ENCODE measurements at places on chromosomes 11 and 22.
A peak's percentile ranks its signal among the peaks of the same experiment; 100 is the strongest.

DNA sequence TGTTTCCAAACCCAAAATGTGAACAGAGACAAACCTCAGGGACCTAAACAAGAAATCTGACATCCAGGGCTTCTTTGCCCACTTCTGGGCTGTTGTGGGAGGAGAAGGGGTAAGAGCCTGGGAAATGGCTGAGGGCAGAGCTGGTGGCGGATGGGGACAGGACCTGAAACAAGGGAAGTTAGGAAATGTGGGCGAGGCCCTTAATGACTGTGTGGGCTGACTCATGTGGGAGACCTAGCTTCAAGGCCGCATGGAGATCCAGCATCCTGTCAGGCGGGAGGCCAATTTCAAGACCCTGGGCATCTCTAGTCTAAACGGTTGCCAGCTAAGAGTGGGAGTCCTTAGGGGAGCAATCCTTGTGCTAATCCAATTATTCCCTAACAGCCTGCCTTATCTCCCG is 2.1 kb upstream of the OAF start:
- no peak for ATAC-seq

DNA sequence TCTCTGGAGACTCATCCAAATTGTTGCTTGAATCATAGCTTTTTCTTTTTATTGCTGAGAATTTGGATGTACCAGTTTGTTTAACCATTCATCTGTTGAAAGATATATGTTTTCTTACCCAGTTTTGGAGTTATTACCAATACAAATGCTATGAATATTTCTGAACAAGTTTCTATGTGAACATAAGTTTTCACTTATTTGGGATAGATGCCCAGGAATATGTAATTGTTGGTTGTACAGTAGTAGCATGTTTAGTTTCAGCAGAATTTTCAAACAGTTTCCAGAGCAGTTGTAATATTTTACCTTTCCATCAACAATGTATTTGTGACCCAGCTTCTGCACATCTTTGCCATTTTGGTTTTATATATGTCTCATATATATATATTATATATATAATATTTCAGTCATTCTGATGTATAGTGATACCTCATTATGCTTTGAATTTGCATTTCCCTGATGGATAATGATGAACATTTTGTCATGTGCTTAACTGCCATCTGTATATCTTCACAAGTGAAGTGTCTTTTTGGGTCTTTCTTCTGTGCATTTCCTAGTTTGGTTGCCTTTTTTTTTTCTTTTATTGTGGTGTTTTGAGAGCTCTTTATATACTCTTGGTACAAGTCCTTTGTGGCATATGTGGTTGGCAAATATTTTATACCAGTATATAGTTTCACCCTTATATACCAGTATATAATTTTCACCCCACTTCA is 118.8 kb downstream of the LUZP2 start:
- no peak for ATAC-seq

DNA sequence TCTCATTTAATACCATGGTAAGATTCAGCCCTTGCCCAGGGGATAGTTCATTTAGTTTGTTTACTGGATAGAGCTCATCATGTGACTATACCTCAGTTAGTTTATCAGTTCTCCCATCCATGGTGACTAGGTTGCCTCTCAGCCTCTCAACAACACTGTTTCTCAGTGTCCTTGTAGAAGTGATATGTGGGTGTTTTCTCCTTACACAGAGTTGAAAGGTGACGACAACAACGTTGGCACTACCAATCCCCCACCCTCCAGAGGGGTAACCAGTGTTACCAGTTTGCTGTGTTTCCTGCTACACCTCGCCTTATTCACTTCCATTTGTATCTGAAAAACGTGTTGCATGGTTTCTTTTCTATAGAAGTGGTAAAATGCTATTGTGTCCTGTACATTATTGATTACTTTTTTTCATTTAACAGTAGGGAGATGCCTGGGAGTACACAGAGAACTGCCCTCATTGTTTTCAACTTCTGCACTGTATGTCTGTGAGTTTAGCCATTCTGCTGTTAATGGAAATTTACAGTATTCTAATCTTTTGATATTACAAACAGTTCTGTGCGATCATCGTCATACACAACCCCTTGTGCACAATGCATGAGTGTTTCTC is 11.6 kb downstream of the NEAT1 start:
- ATAC-seq, result no peak

DNA sequence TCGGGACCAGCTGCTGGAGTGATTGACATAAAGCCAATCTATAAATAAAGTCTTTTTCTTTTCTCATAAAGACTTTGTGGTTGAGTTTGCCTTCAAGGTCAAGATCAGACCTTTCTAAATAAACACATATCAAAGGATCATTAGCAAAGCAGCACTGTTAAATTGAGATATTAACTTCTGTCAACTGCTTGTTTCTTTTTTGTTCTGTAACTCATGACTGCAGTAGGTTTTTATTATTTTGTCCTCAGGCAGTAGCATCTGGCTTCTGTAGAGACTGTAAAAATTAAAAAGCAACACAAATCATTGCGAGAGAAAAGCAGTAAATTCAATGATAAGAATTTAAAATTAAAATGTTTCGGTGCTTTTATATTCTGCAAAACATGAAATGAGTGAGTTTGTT is 77.7 kb upstream of the NNMT start:
- no peak for ATAC-seq

- ATAC-seq, result no peak
Observed at GRCh38 chr11:112885744-112886433, 75.3 kb upstream of the NCAM1 start.

DNA sequence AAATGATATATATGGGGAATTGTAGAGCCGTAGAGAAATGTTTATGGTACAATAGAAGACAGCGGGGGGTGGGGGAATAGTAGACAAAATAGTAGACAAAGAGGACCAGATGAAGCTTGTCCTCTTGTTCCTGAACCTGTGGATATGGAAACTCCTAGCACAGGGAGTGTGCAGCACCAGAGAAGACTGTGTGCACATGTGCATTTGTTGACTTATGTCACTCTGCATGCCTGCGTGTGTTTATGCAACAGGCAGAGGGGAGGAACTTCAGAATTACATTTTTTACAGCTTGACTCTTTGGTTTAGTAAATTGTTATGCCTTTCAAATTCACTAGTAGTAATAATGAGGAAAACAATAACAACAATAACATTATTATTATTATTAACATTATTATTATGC is 36.0 kb downstream of the TENM4 start:
- no peak for ATAC-seq

GRCh38 chr22:23094695-23095681 is 24.7 kb downstream of the GNAZ start:
- no peak for ATAC-seq

GRCh38 chr11:8408151-8408941 is 144.7 kb upstream of the LMO1 start:
- ATAC-seq, result no peak

GRCh38 chr22:44271732-44272400 is 40.9 kb downstream of the SHISAL1 start:
- ATAC-seq, result no peak

DNA sequence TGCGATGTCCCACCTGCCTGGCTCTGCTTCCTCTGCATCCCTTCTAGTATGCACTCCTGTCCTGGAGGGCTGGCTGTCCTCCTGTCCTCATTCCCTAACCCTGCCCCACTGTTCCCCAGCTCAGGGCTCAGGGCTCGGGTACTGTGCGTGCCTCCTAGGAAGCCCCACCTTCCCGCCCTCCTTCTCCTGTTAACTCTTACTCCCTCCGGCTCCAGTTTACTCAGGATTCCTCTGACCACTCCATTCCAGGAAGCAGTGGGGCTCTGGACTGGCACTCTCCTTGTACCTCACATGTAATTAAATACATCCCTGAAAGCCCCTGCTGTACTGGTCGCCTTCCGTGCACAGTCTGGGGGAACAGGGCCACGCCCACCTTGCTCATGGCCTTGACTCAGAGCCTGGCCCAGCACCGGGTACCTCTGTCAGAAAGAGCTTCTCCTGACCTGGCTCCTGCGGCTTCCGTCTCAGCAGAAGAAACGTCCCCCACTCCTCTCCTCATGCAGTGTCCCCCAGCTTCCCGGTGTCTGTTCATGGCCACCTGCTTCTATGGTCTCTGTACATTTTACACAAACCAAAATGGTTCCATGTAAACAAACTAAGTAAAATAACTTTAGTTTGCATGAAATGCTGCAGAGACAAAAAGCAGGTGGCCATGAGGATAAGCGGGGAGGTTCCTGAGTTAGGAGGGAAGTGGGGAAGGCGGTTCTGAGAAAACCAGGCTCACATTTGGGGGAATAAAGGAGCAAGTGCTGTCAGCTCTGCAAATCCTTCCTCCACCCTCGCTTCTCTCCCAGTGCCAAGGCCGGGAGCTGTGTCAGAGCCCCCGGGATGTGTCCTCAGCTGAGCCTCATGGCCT is 445.9 kb downstream of the BRD1 start:
- ATAC-seq, result no peak

GRCh38 chr11:14079011-14079410 is 116.5 kb downstream of the SPON1 start:
- ATAC-seq, result no peak

DNA sequence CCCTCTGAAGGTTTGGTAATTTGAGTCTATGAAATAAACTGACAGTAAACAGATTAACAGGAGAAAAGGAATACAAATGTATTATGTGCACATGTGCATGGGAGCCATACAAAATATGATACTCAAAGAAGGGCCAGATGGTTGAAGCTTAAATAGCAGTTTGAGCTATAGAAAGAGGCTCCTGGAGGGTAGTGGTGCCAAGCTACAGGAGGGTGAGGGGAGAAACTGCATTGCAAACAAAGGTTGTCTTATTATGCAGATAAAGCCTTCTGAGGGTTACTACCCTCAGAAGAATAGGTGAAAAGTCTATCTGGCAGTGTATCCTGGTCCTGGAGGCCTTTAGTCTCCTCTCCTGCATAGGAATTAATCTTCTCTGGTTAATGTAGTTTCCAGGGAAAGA is 267.3 kb upstream of the MPPED2 start:
- ATAC-seq, result no peak

DNA sequence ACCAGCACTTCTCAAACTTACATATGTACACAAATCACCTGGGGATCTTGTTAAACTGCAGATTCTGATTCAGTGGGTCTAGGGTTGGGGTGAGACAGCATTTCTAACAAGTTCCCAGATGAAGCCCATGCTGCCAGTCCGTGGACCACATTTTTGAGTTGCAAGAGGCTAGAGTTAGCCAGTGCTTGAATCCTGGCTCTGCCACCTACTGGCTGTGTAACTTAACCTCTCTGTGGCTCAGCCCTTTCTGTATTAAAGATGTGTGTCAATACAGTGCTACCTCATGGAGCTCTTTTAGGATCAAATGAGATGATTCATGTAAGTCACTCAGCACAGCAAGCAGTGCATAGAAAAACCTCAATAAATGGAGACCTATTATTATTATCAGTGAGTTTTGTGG is 90.2 kb upstream of the ISX start:
- ATAC-seq, result no peak

- ATAC-seq, result no peak
Observed at GRCh38 chr11:96136613-96137298, 206.2 kb downstream of the MAML2 start.

- ATAC-seq, result peak; percentile 77
Observed at GRCh38 chr11:68212421-68213134, 518 bp downstream of the KMT5B start.

- ATAC-seq, result no peak
Observed at GRCh38 chr11:75170516-75171201, 19.8 kb downstream of the SLCO2B1 start.

DNA sequence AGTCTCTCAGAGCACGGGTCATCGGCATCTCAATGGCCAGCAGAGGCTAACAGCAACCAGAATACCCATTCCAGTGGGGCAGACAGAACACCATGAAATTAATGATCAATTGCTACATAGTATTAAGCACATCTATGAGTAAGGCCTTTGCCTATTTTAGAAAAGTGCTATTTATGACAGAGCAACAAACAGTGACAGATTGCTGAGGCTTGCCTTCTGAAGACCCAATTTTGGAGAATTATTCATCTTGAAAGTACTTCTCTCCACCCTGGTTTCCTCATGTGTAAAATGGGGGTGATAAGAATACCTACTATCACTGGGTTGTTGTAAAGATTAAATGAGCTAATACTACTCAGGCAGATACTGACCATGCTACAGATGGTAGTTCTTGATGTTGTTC is 232.7 kb downstream of the TENM4 start:
- no peak for ATAC-seq

DNA sequence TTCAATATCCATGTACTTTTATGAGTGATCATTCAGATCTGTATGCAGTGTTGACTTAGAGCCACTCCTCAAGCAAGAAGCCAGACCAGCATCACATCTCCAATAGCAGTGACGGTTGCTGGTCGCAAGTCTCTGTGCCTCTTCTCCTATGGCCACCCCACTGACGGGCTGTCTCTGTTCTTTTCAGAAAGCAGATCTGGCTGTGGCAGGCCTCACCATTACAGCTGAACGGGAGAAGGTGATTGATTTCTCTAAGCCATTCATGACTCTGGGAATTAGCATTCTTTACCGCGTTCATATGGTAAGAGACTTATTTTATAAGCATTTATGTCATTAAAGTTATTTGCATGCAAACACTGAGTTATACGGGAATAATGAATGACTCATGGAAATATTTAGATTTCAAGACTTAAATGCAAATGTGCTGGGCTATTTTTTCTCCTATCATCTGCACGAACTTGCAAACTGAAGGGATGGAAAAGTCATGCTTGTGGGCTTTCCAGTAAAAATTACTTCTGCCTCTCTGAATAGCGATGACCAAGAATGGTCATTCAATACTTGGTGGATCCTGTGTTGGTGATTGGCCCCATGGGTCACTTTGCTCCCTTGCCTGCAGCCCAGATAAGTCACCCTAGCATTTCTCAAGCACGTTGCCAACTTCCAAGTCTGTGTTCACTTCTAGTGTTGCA is 83.6 kb upstream of the TBCEL start:
- ATAC-seq, result no peak

- no peak for ATAC-seq
Observed at GRCh38 chr11:69451289-69451688, 30.2 kb upstream of the LINC01488 start.

GRCh38 chr22:21832291-21833290 is 34.9 kb downstream of the MAPK1 start:
- peak; percentile 63 for ATAC-seq

DNA sequence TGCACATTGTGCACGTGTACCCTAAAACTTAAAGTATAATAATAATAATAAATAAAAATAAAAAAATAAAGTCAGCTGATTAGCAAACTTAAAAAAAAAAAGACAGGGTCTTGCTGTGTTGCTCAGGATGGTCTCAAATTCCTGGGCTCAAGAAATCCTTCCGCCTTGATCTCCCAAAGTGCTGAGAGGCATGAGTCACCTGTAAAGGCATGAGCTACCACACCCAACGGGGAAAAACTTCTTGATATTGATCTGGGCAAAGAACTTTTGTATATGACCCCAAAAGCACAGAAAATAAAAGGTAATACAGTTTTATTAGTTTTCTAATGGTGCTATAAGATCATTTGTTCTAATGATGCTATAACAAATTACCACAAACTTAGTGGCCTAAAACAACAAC is 46.1 kb downstream of the ENTHD1 start:
- no peak for ATAC-seq

- ATAC-seq, result no peak
Observed at GRCh38 chr11:30257058-30257457, 26.2 kb downstream of the FSHB start.

DNA sequence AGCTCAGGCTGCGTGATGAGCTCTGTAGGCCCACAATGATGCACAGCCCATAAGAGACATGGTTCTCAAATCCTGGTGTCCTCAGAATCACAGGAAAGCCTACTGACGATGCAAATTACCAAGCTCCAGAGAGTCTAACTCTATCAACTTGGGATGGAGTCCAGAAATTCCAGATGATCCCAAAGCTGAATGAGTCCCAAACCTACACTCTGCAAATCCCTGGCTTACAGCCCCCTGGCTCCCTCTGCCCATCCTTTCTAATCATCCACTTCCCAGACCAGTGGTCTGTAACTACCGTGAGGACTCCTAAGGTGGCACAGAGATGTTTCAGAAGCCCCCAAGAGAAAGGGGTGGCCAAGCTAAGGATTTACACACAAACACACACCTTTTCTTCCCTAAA is 13.5 kb downstream of the ARFGAP2 start:
- ATAC-seq, result no peak
